ENCODE measurements at places on chromosomes 6 and 20.

GRCh38 chr20:57904314-57905105, 194.7 kb upstream of the PMEPA1 start:
- DNase-seq, result no peak

DNA sequence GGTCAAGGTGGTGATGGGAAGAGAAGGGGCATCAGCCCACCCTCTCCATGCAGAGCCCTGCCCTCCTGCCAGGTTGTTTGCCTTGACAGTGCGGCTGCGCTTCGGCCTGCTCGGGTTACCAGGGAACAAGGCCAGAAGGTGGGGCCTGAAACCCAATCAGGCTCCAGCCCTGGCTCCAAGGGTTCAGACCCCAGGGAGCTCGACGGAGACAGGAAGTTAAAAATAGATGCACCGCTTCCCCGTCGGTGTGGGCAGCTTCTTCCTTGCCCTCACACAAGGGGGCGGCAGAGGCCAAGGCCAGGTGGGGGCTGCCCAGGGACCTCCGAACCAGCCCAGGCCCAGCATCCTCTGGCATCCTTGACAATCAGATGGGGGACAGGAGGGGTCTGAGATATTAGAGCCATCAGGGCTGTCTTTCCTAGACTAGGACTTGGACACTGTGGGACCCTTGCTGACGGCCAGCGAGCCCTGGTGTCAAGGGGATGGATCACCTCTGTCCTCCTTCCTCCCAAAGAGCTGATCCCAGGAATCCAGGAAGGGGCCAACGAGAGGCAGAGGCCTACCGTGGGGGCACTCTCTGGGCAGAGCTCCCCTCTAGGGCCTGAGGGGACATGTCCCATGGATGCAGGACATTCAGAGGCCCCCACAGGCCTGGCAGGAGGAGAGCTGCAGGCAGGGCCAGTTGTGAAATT, 65.2 kb downstream of the RIPOR3 start:
- peak; percentile 46 for DNase-seq

GRCh38 chr20:40681165-40681564, 7.9 kb downstream of the MAFB start:
- DNase-seq, result no peak

DNA sequence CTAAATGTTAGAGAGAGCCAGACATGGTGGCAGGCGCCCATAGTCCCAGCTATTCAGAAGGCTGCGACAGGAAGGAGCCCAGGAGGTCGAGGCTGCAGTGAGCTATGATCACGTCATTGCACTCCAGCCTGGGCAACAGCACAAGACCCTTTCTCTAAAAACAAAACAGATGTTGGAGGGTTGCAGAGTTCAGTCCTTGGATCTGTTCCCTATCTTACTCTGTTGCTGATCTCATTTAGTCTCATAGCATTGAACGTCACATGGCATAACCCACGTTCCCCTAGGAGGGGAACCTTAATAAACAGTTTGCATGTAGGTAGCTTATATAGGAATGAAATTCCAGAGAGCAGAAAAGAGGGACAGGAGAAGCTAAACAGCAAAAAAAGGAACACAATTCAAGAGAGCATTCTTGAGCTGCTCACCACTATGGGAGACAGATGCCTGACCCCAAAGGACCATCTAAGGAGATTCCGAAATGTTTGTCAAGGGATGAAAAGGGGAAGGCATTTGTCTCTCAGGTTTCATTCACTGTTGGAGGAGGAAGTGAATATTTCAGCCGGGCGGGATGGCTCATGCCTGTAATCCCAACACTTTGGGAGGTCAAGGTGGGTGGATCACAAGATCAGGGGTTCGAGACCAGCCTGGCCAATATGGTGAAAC, 54.6 kb upstream of the PIM1 start:
- DNase-seq, result no peak

GRCh38 chr20:20677186-20677585, 35.3 kb downstream of the RALGAPA2 start:
- DNase-seq, result no peak

- DNase-seq, result no peak
Observed at GRCh38 chr6:138468320-138469015, 30.8 kb downstream of the NHSL1 start.

DNA sequence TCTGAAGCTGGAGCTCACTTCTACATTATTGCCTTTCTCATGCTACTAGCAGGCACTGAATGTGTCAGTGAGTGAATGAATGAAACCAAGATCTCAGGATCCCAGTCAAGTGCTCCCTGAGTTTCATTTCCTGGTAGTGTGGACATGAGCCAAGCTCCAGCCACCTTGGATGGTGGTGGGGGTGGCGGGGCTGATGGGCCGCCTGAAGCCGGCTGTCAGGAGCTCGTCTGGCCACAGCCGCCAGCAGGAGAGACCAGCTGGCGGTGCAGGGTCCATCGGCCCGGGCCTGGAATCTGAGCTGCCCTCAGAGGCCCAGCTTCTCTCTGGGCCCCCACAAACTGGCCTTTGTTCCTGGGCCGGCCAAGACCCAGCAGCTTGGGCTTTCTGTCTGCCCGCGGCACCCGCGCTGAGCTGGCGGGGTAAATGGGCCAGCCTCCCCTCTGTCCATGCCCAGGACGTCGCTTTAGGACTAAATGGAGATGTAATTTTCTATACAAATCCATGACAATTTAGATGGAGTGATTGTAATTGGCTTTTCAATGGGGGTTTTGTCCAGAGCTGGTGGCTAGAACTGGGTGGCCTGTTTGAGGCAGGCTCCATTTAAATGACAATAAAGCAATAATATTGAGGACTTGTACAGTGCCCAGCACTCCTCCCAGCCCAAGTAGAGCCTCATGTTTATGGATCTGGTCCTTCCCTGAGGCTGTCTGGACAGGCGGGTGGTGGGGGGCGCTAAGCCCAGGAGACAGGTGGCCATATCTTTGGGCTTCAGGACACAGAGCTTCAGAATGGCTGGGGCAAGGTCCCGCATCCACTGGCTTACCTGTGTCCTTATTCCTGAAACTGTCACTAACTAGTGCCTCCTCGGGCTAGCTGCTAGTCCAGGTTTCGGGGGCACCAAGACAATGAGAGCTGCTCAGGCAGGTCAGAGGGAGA, 43.5 kb downstream of the NOL4L start:
- no peak for DNase-seq

DNA sequence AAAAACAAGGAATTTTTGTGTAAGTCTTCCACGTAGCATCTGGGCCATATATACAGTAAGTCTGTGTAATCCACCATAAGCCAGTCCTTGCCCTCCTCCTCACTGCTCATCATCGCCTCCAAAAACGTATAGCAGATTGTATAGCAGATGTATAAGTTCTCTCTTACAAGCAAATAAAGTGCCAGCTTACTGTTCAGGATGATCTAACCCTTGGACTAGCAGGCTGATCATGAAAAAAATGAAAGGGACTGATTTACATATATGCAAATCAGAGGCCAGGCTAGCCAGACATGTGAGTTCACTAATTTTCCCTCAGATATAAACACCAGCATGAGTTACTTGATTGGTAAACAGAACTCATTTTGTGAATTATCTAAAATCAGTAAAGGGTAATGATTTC, 171.5 kb downstream of the LY86 start:
- DNase-seq, result no peak

GRCh38 chr6:47485083-47485482, 7.5 kb downstream of the CD2AP start:
- no peak for DNase-seq

GRCh38 chr20:44174996-44175765, 11.8 kb downstream of the JPH2 start:
- no peak for DNase-seq

GRCh38 chr20:18048176-18048575, 9.5 kb downstream of the OVOL2 start:
- no peak for DNase-seq

DNA sequence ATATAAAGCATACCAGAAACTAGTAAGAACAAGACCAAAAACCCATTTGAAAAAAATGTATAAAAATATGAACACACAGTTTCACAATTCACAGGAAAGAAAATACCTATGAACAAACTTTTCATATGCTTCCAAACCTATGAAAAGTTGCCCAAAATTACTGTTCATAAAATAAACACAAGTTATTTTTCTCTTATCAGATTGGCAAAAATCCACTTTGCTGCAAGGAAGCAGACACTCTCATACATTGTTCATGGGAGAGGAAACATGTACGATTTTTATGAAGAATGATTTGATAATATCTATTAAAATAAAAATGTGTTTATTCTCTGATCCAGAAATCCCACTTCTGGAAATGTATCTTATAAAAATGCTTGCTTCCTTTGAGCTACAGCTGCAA, 40.0 kb upstream of the OCSTAMP start:
- DNase-seq, result no peak

GRCh38 chr6:12335131-12335527, 45.0 kb downstream of the EDN1 start:
- no peak for DNase-seq

DNA sequence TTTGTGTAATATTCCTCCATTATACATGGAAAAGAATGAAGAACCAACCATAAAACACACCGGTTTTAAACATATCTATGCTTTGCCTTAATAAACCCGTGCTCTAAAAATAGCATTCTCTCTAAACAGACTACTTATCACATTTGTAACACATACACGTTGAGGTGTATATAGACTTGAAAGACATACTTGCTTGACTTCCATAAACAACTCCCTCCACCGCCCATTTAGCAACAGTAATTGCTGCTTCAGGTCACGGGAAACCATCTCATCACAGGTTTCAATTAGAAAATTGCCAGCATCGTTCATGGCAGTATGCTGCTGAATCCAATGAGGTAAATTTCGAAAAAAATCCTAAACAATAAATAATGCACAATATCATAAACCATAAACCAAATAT, 174.0 kb downstream of the SYNE1 start:
- DNase-seq, result peak; percentile 6

- no peak for DNase-seq
Observed at GRCh38 chr6:48429610-48430009, 318.6 kb upstream of the PTCHD4 start.

- no peak for DNase-seq
Observed at GRCh38 chr6:128192972-128193371, 292.1 kb upstream of the THEMIS start.

GRCh38 chr6:142744836-142745235, 200.1 kb downstream of the HIVEP2 start:
- no peak for DNase-seq
